ENCODE measurements at places on chromosomes 11 and 22.

GRCh38 chr11:2777386-2777785 is 77.6 kb upstream of the KCNQ1OT1 start:
- no peak for DNase-seq

DNA sequence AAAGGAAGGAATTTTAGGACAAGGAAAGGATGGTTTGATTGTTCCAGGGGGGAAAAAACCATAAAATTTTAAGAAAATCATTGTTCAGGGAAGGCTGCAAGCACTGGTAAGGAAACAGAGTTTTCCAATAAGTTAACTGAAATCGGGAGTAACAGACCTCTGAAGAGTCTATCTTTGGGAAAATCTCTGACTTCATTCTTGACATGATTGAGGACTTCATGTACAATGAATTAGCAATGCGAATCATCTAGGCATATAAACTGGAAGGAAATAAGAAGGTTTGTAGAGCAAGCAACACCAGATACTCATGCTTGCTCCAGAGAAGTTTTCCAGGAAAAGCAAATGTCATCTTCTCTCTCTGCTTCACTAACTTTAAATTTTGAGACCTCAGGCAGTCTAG is 18.5 kb downstream of the APLP2 start:
- DNase-seq, result no peak

GRCh38 chr11:65625628-65626342 is 10.2 kb downstream of the PCNX3 start:
- peak; percentile 55 for DNase-seq

DNA sequence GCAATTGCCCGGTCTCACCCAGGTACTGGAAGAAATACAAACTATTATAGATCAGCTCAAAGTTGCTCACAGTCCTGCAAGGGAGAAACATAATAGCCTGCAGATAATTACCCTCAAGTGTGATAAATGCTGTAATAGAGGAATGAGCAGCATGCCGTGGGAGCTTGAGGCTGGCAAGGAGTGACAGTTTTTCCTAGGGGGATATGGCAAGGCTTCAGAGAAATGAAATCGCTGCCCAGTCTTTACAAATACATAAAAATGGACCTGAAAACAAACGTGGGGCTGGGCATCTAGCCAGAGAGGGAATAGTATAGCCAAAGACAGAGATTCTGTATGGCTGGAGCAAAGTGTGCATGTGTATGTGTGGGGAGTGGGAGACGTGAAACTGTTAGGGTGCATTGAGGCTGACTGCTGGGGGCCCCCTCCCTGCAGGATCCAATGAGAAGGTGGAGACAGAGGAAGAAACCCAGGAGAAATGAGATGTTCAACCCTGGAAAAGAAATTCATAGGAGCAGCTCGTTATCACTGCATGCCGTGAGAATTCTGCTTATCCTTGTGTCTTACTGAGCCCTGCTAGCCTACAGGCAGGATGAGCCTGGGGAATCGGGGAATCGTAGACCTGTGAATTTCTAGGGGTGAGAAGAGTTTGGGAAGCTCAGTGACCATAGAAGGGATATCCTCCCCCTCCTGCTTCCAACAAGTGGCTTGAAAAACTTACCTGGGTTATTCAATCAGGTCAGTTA is 167.0 kb downstream of the LDLRAD3 start:
- no peak for DNase-seq

GRCh38 chr11:62142921-62143320 is 19.1 kb downstream of the INCENP start:
- DNase-seq, result no peak

DNA sequence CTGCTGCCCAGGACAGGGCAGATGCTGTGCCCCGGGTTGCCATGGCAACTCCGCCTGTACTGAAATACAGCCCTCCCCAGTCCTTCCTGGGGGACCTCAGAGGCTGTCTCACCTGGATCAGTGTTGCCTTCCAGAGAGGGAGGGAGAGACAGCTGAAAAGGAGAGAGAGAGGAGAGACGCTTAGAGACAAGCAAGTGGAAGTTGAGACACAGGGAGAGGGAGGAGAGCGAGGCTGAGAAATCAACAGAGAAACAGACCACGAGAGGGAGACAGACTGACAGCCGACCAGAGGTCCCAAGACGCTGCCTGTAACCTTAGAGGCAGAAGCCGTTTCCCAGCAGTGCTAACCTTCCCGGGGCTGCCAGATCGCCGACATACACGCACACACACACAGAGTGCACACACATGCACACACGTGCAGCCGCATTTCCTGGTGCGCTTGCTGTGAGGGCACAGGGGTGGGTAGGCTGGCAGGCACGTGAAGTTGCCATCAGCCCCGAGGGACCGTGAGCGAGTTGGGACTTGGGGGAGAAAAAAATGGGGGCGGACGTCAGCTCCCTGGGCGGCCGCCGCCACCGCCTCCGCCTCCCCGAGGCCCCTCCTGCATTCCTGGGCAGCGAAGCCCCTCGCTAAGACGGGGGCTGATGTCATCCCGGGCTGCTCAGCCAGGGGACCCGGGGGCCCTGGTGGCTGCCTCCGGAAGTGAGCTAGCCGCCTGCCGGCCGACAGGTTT is 88.6 kb upstream of the CRYBB3 start:
- DNase-seq, result peak; percentile 81

DNA sequence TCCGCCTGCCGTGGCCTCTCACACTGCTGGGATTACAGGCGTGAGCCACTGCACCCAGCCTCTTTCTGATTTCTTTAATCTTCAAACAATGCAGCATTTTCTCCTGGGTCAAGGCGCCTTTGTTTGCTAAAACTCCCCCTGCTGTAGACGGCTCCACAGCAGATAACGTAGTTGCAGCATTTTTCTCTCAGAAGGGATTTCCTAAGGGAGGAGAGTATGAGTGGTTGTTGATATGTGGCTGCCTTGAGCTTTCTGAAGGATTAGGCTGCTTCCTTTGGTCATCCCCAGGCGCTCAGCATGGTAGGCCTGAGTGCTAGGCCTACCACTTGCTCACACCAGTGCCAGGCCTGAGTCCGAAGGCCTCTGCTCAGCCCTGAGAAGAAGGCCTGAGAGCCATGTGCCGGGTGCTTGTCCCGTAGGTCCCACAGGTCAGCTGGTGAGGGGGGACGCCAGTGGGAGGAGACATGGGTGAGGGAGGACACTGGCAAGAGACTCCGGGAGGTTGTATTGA is 18.1 kb downstream of the SMARCB1 start:
- DNase-seq, result no peak

DNA sequence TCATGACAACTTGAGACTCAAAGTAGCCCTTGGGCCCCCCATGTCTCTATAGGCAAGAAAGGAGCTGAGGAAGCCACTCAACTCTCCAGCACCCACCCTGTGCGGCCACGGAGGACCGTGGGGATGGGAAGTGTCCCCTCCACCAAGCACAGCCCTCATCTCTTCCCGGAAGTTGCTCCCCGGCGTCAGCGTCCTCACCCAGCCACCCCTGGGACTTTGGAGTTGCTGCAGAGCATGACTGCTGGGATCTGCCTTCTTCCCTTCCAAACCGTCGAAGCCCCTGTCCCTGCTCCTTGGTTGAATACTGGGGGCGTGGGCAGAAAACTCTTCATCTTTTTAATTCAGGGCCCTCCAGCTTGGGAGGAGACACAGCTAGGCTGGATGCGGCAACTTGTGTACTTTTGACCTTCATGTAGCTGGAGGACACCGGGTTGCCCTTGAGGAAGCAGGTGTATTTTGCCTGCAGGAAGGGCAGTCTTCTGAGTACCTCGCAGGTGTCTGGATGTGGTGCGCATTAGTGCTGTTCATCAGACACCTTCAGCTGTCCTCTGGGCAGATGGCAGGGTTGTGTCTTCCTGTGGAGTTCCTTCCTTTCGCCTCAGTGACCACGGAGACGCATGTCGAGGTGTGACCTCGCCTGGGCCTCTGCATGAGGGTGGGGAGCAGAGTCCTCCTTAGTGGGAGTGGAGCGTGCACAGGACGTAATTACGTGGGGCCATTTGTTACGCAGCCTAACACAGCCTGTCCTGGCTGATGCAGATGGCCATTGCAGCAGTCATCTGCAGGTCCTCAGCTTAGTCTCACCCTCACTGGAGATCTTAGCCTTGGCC is 12.2 kb upstream of the IFITM3 start:
- DNase-seq, result no peak

- no peak for DNase-seq
Observed at GRCh38 chr11:95503047-95503446, 272.0 kb upstream of the SESN3 start.

GRCh38 chr11:19790831-19791552 is 78.4 kb downstream of the NAV2 start:
- DNase-seq, result no peak

DNA sequence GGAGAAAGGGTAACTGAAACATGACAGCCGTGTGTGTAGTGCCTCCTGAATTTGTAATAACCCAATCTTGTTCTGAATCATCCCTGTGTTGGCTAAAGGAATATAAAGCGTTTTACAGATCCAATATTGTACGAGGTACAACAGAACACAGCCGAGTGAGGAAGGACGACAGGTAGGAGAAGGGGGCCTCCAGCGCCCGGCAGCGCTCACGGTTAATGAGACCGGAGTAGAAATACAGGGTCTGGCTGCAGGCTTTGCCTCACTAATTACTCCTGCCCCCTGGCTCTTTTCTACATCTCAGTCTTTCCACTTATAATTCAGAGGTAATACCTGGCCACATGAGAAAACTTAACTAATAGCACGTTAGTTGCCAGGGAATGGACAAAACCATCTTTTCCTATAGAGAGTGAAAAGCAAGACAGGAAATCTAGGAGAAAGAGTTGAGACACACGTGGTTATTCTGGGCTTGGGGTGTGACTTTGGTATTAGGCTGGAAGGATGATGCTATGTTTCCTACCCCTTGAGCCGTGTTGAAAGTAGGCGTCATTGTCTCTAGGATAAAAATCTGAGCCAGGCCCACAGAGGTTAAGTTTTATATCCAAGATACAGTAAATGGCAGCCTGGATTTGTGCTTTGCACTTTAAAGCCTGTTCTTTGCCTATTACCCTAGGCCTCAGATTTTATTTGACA is 54.1 kb downstream of the GRIK4 start:
- DNase-seq, result no peak

- peak; percentile 37 for DNase-seq
Observed at GRCh38 chr11:20672575-20672974, 3.2 kb downstream of the NELL1 start.

- no peak for DNase-seq
Observed at GRCh38 chr11:111359223-111360149, 19.6 kb downstream of the POU2AF1 start.

DNA sequence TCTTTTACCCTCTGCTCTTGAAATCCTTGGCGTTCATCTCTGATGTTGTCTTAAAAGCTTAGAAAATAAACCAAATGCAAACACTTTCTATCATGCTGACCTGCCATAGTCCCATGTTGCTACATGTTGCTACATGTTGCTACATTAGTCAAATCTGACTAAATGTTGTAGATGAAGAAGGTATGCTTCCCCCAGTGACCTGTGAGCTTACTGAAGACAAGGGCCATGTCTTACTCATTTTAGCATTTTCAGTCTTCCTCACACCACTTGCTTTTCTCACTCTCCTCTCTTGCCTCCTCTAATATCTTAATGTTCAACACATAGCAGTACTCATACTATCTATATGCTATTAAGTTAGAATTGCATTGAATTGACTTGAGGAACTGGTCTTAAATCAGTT is 346.4 kb upstream of the MTNR1B start:
- no peak for DNase-seq

- DNase-seq, result no peak
Observed at GRCh38 chr22:38461057-38461413, 6.0 kb upstream of the KCNJ4 start.

DNA sequence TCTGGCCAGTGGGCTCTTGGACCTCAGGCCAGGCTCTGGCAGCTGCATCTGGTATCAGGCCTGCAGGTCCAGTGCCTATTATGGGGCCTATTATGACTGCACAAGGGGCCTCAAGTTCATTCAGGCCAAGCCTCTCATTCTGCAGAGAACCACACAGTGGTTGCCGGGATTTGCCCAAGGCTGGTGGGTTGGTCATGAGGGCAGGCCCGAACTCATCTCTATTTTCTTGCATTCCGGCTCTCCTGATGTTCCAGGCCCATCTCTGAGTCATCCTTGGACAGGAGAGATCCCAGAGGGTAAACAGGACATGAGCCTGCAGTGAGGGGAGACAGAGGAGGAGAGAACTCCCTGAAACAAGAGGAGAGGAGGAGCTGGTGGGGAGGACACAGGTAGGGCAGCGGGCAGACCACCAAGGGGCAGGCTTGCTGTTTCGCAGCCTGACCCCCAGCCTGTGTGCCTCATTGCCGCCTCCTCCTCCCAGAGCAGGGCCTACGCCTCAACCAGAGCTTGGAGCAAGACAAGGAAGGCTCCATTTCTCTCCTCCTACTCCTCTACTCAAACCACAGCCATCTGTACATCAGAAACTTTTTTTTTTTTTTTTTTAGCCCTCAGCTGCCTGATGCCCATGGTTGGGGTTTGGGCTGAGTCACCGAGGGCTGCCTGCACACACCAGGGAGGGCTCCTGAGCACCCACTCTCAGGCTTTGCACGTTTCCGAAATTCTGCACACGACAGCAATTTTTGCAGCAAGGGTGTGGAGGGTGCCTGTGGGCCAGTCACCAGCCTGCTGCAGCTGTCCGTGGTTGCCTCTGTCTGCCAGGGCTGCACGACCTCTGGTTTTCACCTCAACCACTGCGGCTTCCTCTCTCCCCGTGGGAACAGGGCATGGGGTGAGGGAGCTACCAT is 12.7 kb upstream of the TREH start:
- DNase-seq, result no peak

DNA sequence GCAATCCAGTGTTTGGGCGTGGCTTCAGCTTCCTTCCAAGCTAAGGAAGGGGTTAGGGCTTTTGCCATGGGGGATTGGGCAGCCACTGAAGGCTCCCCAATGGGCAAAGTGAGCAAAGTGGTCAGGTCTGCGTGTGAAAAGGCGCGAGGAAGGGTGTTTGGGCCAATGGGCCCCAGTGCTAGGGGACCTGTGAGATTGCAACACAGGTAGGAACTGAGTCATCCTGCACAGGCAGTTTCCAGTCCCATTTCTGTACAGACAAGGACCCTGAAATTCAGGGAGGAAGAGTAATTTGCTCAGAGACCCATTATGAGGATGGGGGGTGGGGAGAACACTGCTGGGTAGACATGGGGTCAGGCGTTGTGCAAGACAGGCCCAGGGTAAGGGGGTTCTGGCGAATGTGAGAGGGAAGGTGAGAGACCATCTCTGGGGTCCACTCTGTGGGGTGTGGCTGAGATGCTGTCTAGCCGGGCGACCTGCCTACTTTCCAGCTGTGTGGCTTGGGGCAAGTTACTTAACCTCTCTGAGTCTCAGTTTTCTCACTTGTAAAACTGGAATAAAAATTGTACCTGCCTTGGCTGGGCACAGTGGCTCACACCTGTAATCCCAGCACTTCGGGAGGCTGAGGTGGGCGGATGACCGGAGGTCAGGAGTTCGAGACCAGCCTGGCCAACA is 7.3 kb downstream of the CCDC88B start:
- DNase-seq, result no peak

All from HAP-1 (cell line).